ENCODE measurements at places on chromosomes 16 and 17. TPM values are rescaled to one million over a fixed set of nuclear protein-coding genes. Genes with fewer than 3 reads are reported as not detected.

GRCh38 chr17:46847204-46848191, 3.9 kb upstream of the WNT9B start:
- ATAC-seq: no peak

GRCh38 chr17:9521062-9521461, 54.6 kb downstream of the STX8 start:
- peak; percentile 30 for ATAC-seq

DNA sequence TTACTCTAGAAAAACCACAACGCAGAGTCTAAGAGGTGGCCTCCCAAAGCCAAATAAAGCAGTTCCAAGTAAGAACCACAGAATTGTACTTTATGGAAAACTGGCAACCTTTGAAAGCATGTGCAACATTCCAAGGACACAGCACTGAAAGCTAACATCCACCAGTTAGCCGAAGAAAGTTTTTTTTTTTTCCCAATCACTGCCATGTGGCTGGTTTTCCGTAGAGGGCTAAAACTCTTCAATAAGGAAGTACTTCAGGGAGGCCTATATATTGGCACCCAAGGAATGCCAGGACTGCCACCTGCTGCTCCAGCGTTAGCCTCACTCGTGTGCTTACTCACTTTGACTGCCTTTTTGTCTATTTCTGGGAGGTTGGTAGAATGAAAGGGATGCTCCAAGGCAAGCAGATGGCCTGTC, 25.2 kb downstream of the CEP95 start:
- no peak for ATAC-seq

DNA sequence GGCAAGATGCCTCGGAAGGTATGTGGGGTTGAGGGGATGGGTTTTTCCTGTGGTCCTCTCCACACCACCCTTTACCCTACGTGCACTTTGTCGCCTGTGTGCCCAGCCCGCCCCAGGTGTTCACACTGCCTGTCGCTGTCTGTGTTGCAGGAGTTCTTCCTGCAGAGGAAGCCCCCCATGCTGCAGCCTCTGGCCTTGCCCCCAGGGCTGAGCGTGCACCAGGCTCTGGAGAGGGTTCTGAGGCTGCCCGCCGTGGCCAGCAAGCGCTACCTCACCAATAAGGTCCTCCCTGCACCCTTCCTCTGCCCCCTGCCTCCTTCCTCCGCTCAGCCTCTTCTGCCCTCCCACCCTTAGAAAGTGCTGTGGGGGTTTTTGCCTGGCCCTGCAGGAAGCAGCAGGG, 15.2 kb downstream of the PFAS start:
- no peak for ATAC-seq

DNA sequence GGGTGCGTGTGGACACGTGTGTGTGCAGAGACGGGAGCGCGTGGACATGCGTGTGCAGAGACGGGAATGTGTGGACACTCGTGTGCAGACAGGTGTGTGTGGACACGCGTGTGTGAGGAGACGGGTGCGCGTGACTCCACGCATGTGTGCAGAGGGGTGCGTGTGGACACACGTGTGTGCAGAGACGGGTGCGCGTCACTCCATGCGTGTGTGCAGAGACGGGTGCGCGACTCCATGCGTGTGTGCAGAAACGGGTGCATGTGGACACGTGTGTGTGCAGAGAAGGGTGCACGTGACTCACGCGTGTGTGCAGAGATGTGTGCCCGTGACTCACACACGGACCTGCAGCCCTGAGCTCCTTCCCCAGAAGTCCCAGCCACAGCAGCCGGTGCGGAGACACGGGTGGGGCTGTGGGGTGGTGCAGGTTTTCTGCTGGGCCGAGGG, 2.2 kb upstream of the CD7 start:
- no peak for ATAC-seq

DNA sequence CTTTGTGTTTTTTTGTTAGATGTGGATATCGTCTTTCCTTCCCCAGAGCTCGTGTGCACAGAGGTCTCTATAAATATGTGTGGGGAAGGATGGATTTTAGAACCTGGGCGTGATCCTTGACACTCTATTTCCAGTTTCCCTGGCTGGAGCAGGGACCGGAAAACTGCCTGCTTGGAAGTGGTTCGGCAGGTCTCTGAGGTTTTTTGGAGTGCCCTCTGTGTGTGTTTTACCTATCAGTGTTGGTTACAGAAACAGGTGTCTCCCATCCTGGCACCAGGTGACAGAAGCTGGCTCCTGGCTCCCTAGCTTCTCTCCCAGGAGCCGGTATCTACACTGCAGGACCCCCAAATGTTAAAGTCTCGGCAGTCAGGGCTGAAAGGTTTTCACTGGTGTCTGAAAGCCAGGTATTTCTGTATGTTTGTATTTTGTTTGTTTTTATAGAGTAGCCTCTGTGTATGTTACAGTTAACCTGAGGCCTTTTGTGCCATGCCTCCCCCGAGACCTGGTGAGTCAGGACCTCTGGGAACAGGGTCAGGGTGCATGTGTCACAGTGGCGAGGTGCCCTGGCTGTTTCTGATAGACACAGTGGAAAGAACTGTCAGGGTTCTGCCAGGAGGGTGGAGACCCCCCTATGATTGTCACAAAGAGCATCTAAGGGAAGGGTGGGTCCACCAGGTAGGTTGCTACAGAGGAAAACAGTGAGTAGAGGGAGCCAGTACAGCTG, 31.3 kb downstream of the ZC3H18 start:
- ATAC-seq: no peak

GRCh38 chr16:30649725-30650368, 913 bp upstream of the PRR14 start:
- no peak for ATAC-seq

DNA sequence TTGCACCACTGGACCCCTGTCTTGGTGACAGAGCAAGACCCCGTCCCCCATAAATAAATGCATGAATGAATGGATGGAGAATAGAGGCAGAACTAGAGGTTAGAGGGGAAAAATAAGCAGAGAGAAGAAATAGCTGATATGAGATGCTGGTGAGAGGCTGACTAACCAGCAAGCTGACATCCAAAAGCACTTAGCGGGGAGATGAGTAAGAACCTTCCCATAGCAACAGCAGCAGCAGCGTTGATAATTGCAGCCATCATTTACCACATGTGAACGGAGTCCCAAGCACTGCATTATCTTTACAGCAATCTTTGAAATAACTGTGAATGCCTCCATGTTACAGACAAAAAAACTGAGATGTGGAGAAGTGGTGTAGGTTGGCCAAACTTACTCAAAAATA, 777.3 kb upstream of the EEF2KMT start:
- no peak for ATAC-seq

- no peak for ATAC-seq
Observed at GRCh38 chr17:45102856-45103255, 29.5 kb downstream of the PLCD3 start.

- ATAC-seq: no peak
Observed at GRCh38 chr16:8958344-8959167, 5.2 kb downstream of the USP7 start.

DNA sequence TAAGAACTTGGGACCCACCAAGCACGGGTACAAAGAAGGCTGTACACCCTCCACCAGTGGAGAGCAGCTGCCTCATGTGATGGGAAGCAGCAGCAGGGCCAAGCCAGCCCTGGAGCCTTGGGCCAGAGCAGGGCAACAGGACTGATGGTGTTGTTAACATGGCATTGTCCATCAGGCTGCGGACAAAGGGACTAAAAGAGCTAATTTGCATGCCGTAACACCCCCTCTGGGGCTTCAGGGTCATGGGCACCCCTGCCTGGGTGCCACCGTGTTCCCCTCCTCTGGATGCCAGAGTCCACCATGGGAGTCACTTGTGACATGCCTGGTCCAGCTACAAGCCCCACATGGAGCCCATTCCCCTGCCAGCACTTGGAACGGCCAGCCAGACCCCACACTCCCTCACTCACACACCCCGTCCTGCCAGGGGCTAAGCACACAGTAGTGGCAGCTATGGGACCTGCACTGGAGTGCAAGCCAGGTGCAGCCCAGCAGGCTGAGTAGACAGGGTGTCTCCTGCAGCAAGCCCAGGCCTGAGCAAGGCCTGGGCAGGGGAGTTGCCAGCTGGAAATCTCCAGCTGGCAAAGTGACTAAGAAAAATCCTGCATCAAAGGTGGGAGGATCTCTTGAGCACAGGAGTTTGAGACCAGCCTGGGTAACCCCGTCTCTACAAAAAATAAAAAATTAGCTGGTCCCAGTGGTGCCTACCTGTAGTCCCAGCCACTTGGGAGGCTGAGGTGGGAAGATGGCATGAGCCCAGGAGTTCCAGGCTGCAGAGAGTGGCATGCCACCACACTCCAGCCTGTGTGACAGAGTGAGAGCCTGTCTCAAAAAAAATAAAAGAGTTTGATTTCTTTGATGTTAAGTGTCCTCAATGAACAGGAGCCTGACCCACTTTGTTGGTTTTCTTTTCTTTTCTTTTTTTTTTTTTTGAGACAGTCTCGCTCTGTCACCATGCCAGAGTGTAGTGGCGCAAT, 33.7 kb downstream of the NOL11 start:
- peak; percentile 55 for ATAC-seq

DNA sequence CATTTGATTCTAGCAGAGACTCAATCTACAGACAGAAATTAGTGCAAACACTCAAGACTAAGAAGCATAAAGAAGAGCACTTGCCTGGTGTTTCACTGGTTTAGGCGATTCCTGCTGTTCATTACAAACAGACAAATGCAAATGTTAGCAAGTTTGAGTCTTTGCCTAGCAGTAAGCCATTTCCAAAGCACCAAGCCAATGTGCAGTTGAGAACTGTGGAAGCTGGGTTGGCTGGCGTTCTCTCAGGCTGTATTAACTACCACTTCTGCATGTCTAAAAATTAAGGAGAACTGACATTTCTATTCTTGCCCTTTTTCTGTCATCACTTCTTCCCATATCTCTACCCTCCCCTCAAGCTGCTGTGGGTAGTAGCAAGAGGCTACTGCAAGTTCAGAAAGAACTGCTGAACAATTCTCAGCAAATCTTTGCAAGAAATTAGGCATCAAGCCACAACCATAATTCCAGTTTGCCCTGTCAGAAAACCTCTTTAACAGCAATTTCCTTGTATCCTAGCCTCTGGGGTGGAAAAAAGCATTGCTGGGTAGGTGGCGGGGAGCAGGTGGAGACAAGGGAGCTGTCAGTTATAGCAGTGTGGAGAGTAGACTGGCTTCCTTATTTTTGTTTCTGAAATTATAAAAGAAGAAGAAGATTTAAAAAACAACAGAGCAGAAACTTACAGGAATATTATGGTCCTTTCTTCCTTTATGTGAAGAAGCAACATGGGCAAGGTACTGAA, 53.8 kb downstream of the MYH10 start:
- no peak for ATAC-seq

DNA sequence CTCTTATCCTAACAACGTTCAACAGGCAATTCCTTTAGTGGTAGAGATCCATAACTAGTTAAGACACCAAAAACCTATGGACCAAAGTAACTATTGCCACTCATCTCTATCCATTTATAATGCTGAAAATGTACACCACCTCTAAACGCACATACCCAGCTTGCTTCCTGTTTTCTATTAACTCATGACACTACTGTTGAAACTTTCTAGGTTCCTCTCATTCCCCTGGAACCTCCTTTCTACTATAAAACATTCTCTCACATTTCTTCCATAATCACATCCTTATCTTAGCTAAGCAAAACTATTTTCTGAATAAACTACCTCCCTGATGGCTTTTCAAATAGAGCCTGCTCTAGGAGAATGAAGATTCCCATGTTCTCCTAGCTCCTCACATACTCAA, 42.9 kb upstream of the KSR1 start:
- no peak for ATAC-seq

DNA sequence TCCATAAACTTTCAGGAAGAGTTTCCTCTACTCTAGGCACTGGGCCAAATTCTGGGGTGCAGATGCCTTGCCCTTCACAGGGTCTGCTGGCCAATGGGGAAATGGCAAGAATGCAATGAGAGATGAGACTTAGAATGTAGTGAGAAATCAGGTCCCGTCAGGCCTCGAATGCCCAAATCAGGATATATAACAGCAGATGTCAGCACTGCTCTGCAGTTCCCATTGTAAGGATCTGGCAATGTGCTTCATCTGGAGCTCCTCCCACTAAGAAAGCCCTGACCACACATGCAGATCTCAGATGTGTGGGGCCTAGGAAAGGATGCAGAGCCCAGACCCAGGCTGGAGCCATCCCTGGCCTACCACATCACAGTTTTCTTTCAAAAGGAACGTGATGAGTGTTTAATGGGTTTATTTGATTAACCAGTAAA, 13.9 kb upstream of the LPCAT2 start:
- peak; percentile 84 for ATAC-seq

DNA sequence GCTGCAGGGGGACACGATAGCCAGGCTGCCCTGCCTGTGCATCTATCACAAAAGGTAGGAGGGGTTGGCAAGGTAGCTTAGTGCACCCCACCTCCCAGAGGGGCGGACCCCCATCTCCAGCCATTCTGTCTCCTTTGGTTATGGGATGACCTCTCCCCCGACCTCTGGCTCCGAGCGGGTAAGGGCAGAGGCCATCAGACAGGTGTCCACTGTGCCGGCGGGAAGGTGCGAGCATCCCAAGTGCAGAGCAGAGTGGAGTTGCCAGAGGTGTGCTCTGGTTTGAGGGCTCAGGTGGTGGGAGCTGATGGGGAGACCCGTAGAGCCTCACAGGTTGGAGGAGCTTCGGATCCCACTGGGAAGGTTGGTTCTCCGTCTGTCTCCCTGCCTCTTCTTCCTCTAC, 11.7 kb downstream of the LDHD start:
- ATAC-seq: no peak

DNA sequence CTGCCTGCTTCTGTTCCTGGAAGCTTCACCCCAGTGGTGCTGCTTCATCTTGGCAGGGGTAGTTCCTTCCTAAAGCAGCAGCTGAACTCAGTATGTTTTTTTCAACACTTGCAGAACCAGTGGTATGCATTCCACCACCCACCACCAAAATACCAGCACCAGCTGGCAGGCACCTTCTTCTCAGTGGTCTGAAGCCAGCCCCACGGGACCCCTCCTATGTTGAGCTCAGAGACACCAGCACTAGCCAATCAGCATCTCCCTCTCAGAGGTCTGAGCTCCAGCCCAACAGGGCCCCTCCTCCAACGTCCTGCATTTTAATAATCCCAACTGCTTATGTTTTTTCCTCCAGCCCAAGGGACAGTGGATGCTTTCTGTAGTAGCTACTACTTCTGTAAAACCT, 299.6 kb upstream of the CCL2 start:
- no peak for ATAC-seq

DNA sequence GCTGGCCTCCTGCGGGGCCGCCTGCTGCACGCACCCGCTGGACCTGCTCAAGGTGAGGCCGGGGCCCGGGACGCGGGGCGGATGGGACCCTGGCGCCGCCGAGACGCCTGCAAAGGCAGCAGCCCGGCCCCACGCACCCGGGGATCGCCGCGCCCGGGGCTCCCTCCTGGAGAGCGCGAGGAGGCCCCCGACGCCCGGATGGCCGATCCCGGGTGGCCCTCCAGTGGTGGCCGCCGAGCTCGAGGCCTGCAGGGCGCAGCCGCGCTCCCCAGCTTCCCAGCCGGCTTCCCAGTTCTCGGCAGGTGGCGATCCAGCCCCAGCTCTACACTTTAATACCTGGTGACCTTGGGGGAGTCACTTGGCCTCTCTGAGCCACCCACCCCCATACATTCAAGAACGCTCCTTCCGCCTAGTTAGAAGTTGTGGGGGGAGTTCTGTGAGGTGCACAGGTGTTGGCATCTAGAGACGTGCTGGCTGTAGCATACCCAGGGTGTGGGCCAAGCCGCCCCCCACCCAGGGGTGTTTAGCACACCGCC, 452 bp downstream of the SLC25A10 start:
- peak; percentile 23 for ATAC-seq

Gene NFATC3
- total RNA-seq: 23.7 TPM

Gene CDRT15L2
- not detected for total RNA-seq

Gene GNGT2
- total RNA-seq: 12.2 TPM

Gene TNFRSF13B
- total RNA-seq: 0.09 TPM

Gene CDH8
- 20.9 TPM for total RNA-seq

Gene SLC5A11
- total RNA-seq: not detected
